ENCODE measurements at places on chromosomes 7 and 10.
A peak's percentile ranks its signal among the peaks of the same experiment; 100 is the strongest.

DNA sequence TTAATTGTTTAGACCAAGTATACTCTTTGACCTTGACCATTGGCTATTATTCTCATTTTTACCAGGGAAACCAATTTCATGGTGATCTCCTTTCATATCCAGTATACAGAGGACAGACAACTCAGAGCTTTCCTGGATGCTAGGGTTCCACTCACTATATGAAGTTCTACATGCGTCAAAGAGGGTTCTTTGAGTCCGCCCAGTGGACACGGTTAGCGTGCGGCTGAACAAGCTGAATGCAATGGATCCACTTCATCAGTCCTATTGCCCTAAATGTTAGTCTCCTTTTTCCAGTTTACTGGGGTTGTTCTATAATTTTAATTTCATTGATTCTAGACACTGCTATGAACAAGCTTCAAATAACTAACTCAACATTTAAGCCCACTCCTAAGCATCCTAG lies 162.4 kb upstream of the PCLO start:
- DNase-seq = peak; percentile 6

- no peak for DNase-seq
Measured at GRCh38 chr10:78594559-78595268, 474.1 kb upstream of the ZMIZ1 start.

DNA sequence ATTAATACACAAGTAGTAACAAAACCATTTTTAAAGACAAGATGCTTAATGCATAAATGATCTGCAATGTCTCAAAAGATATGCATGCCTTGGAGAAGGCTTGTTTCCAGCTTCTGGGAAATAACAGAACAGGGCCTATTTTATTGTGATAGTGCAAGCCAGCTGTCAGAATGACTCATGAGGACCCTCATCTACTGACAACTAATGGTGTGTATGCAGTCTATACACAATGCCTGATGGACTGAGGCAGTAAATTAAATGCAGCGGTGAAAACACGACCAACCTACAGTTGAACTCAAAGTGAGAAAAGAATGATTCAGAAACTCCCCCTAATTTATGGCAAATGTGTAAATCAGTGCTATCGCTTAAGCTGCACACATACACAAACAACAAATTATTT lies 46.3 kb downstream of the VPS41 start:
- no peak for DNase-seq

- peak; percentile 30 for DNase-seq
Measured at GRCh38 chr10:29386342-29386999, 97.6 kb downstream of the LYZL1 start.

DNA sequence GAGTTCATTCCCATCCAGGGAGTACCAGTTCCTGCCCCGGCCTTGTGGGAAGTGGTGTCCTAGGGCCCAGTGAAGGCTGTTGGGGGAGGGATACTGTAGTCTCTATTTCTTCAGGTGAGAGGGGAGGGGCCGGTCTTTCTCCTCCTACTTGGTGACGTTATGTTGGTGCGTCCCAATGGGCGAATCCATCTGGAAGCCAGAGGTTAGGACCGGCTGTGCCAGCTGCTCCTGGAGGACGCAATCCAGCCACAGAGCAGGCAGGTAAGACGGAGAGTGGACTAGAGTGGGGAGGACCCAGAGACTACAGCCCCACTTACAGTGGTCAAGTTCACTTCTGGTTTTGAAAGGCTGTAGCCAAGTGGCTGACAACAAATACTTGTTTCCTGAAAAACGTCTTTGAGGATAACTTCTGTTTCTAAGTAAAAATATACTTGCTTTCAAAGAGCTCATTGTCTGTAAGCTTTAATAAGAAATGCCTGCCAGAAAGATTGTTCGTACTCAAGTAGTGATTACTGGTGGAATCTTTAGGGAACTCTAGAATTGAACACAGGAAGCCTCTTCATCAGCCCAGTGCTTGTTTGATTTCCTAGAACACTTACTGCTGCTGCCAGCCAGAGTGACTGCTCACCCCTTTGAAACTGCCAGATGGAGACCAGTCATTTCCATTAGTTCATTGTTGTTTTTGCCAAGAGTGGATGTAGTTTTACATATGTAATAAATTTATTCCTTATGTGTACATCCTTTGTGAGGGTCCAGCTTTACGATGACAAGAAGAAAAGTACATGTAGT lies 25.4 kb downstream of the RBM33 start:
- peak; percentile 82 for DNase-seq

- no peak for DNase-seq
Measured at GRCh38 chr10:121188005-121188404, 336.8 kb downstream of the WDR11 start.

DNA sequence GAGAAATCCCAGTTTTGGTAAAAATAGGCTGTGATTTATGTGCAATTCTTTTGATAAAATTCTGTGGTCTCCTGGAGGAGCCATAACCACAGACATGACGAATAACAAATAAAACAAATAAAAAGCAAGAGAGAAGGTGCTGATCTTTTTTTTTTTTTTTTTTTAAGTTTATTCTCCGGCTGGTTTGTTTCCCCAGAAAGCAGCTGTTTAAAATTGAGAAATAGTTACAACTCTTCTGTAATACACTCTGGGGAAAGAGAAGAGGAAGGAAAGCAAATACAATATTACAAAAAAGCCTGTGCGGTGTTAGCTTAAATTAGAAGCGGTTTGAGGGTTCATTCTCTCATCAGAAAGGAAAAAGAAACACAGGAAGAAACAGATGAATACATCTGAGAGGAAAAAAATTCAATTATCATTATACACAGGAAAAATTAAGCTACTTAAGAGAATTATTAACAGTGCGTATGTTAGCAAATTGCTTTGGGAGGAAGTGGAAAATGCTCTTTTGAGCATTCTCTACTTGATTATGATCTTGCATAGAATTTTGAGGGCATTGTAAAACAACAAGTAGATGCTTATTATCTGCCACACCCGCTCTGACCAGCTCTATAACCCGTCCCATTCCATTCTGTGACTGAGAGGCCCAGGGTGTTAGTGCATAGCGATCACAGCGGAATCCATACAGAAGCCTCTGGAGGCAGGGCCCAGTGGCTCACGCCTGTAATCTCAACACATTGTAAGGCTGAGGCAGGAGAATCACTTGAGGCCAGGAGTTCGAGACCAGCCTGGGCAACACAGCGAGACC lies 40.6 kb upstream of the WAC start:
- no peak for DNase-seq

- peak; percentile 56 for DNase-seq
Measured at GRCh38 chr7:452791-453455, 66.7 kb downstream of the PDGFA start.

DNA sequence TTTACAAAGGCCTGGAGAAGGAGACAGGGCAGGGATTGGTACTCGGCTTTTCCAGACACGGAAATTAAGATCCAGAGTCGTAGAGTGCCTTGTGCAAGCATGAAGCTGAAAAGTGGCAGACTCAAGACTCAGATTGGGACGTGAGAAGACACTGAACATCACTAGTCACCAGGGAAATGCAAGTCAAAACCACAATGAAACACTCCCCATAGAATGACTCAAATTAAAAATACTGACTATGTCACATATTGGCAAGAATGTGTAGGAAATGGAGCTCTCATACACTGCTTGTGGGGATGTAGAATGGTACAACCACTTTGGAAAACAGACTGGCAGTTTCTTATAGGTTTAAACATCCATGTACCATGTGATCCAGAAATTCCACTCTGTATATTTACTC lies 472.0 kb downstream of the RPS24 start:
- no peak for DNase-seq

DNA sequence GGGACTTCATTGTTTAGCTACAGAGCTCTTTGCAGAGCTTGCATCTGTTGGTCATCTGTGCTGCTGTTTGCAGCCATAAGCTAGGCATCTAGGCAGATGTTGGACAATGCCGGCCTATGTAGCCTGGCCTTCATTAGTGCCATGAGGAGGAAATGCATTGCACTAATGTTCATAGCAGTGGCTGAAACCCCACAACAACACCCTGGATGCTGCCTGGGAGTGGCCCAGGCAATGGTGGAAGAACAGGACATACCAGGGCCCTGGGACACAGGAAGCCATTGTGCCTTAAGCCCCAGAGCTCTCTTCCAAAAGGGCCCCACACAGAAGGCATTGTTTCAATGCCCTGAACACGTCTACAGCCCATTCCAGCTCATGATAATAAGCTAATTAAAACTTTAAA lies 131.5 kb upstream of the LYZL1 start:
- no peak for DNase-seq

- DNase-seq = no peak
Measured at GRCh38 chr10:69287181-69287580, 8.9 kb downstream of the HK1 start.

GRCh38 chr7:41431671-41432070 lies 271.2 kb downstream of the INHBA start:
- no peak for DNase-seq

DNA sequence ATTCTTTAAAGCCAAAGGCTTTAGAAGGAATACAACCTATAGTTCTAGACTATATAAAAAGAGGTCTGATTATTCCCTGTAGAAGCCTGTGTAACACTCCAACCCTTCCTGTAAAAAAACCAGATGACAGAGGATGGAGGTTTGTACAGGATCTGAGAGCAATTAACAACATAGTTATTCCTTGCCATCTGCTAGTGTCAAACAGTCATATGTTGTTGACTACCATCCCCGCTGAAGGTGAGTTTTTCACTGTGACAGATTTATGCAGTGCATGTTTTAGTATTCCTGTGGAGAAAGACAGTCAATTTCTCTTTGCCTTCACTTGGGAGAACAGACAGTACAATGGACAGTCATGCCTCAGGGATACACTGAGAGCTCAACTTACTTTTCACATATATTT lies 19.0 kb upstream of the SLC26A4 start:
- DNase-seq = no peak

GRCh38 chr10:13741438-13741837 lies 154.7 kb downstream of the PRPF18 start:
- DNase-seq = no peak

- no peak for DNase-seq
Measured at GRCh38 chr10:129964611-129965424, 744 bp upstream of the EBF3 start.

- DNase-seq = peak; percentile 2
Measured at GRCh38 chr7:98771519-98771918, 98.3 kb downstream of the TMEM130 start.

DNA sequence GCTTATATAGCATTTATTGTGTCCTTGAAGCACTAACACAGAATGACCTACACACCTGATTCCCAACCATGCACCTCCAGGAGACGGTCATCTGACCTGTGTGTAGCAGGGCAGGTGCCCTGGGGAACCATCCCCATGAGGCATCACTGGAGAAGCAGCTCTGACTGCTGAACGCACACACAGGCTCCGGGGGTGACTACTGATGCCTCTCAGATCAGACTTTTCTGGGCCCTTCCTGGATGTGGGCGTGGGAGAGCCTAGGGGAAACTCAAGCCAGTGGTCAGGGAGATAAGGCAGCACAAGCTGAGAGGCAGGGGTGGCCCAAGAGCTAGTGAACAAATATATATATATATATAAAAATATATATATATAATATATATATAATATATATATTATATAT lies 37.6 kb downstream of the CPXM2 start:
- no peak for DNase-seq

GRCh38 chr10:3946234-3947229 lies 161.5 kb upstream of the KLF6 start:
- no peak for DNase-seq

DNA sequence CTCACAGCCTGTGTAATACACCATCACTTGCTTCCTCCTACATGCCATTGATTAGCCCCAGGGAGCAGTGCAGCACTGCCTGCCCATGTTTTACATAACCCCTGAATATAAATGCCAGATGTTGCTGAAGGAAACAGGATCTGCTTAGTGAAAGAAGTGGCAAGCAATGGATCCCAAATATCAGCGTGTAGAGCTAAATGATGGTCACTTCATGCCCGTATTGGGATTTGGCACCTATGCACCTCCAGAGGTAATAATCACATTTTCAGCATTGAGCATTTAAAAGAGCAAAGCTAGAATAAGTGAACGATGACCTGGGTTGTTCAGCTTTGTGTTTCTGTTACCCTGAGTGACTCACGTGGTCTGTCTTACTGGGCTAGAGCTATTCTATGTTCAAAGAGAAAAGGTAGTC lies at the start of gene AKR1C4:
Gene AKR1C4 (plus strand): TSS at position 136 of the 412 bp plus-strand sequence. CDS start 31 bp downstream, at position 167.
- DNase-seq = no peak

DNA sequence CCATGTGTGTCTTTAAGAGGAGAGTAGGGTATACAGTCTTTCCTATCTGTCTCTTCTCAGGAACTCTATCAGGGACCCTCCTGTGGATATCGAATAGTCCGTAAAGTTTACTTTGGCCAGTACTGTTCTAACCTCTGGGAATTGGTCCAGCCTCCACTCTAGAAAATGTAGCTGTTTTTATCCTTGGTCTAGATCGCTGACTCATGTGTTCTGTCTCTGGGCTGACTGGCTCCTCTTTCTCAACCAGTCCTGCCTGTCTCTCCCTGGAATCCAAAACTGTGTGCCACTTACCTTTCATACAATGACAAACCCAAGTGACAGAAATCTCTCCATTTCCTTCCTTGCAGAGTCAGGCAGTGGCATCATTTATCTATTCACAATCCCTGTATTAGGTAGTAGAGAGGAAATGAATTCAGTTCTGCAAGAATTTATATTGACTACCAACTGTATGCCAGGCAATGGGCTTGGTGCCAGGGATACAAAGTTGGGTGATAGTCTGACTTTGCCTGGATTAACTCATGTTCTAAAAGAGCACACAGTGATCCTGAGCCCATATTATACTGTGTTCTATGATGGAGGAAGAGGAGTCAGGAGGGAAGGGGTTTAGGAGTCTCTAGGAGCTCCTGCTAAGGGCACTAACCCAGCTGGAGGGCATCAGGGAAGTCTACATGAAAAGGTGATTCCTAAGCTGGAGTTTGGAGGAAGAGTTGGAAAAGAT lies 232.7 kb downstream of the LRMDA start:
- no peak for DNase-seq

- DNase-seq = no peak
Measured at GRCh38 chr7:156544919-156545715, 95.5 kb upstream of the RNF32 start.

DNA sequence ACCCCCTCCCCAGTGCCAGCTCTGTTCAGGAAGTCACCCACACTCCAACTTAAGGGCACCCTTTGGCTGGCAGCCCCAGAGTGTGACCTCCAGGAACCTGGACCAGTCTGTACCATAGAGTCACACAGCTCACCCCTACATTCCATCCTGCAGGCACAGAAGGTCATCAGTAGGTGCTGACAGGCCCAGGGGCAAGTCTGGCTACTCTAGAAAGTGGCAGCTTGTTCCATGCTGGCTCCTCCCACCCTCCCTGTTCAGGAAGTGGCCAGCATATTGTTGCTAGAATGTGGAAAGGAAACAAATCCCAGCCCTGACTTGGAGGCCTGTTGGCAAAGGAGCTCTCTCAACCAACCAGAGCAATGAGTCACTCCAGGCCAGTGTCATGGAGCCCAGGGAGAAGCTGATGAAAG lies 3.2 kb upstream of the NCOA4 start:
- no peak for DNase-seq
